ENCODE measurements at places on chromosomes 5 and 9.
A peak's percentile ranks its signal among the peaks of the same experiment; 100 is the strongest.

GRCh38 chr5:24804221-24804681 is 159.5 kb upstream of the CDH10 start:
- no peak for DNase-seq

- DNase-seq: no peak
These were observed 292.6 kb upstream of the TAS2R1 start for GRCh38 chr5:9922719-9923118.

GRCh38 chr9:12060811-12061210 is 632.4 kb upstream of the TYRP1 start:
- DNase-seq: no peak

DNA sequence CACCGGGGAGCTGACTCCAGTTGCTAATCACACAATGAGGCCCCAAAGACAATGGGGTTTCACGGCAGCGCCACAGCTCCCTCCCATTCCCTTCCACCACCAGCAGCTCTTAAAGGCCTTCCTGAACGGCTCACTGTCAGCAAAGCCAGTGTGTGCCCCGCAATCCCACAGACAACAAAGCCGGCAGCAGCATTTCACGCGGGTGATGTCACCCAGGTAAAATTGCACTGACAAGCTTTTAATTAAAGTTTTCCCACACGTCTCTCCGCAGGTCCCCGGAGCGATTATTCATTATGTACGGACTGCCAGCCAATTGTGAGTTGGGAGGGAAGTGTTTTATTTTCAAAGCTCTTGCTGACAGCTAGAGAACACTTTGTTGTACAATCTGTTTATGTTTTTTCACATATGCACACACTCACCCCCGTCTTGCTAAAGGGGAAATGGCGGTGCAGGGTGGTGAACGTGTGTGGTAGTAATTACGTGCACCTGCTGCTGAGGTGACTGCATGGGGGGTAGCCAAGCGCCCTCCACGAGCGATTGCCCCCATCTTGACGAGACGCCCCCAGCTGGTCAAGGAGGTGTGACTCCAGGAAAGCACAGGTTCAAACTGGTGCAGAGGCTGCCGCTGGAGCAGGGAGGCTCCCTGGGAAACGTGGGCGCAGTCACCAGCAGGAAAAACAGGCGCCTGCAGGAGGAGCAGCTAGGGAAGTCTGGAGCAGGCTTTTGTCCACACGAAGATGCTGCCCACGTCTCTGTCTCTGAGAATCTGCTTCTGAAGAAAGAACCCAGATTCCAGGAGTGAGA is 65.0 kb downstream of the IRX2 start:
- no peak for DNase-seq

DNA sequence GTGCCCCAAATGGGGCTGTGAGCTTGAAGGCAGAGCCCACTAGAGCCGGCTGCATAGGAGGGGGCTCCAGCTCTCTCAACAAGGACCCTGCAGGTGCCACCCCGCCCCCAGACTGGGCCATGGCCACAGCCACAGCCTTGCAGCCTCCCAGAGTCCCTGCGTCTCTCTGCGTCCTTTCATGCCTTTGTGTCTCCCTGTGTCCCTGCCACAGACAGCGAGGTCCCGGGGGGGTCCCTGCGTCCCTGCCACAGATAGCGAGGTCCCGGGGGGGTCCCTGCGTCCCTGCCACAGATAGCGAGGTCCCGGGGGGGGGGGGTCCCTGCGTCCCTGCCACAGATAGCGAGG is 6.3 kb downstream of the NOXA1 start:
- DNase-seq: no peak

GRCh38 chr5:57887851-57888621 is 405.4 kb upstream of the ACTBL2 start:
- peak; percentile 16 for DNase-seq

DNA sequence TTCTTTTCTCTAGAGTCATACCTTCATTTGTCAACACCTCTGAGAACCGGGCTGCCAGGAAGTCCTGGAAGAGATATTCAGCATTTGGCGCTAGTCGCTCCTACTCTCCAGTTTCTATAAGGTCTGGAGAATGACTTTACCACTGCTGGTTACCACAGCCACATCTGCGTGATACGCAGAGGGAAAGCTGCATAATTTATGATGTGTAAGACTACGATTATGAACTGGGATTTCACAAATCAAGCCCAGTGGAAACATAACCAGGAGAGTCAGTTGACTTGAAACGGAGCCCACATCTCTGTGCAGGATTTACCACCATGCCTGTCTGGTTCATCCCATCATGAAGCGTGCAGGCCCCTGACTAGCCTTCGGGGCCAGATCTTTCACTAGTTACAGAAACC is 72.6 kb downstream of the FGF1 start:
- DNase-seq: no peak

DNA sequence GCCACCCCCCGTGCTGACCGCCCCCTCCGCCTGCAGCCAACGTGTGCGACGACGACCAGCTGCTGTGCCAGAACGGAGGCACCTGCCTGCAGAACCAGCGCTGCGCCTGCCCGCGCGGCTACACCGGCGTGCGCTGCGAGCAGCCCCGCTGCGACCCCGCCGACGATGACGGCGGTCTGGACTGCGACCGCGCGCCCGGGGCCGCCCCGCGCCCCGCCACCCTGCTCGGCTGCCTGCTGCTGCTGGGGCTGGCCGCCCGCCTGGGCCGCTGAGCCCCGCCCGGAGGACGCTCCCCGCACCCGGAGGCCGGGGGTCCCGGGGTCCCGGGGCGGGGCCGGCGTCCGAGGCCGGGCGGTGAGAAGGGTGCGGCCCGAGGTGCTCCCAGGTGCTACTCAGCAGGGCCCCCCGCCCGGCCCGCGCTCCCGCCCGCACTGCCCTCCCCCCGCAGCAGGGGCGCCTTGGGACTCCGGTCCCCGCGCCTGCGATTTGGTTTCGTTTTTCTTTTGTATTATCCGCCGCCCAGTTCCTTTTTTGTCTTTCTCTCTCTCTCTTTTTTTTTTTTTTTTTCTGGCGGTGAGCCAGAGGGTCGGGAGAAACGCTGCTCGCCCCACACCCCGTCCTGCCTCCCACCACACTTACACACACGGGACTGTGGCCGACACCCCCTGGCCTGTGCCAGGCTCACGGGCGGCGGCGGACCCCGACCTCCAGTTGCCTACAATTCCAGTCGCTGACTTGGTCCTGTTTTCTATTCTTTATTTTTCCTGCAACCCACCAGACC is 80.2 kb downstream of the NTNG2 start:
- DNase-seq: no peak

- no peak for DNase-seq
These were observed 600.4 kb downstream of the CCDC171 start for GRCh38 chr9:16153221-16153620.

DNA sequence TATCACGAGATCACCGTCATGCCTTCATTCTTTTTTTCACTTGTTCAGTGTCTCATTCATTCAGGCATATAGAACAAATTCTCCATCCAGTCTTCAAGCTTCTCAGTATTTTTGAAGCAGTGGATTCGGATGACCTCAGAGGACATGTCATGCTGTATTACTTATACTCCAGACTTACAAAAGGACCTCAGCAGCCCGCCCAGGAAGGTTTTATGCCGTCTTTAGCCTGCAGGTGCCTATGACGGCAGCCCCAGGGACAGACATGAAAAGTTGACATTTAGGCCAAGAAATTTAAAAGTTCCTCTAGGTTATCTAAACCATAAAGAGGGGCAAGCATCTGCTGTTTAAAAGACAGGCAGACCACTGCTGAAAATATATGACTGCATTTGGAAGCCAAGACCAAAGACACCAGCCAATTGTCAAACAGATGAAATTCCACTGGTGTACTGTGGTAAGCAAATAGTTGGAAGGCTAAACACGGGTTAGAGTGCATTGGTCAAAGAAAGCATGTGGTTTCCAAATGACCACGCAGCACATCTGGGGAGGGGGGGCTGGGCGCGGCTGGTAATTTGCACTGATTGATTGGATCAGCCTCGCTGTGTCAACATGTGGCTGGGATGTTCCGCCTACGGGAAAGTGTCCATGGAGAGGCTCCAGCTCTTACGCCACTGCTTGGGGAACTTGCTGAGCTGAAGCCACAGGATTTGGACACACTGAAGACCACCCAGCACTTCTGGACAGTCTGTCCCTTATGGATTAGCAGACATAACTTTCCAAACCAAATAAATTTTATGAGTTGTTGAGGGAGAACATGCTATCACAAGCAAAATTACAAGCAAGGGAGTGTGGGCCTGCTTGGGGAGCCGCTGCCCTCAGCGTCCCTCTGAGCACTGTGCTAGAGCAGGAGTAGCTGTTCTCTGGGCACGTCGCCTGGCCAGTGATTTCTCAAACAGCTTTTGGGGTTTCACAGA is 173.6 kb downstream of the FANCC start:
- no peak for DNase-seq

DNA sequence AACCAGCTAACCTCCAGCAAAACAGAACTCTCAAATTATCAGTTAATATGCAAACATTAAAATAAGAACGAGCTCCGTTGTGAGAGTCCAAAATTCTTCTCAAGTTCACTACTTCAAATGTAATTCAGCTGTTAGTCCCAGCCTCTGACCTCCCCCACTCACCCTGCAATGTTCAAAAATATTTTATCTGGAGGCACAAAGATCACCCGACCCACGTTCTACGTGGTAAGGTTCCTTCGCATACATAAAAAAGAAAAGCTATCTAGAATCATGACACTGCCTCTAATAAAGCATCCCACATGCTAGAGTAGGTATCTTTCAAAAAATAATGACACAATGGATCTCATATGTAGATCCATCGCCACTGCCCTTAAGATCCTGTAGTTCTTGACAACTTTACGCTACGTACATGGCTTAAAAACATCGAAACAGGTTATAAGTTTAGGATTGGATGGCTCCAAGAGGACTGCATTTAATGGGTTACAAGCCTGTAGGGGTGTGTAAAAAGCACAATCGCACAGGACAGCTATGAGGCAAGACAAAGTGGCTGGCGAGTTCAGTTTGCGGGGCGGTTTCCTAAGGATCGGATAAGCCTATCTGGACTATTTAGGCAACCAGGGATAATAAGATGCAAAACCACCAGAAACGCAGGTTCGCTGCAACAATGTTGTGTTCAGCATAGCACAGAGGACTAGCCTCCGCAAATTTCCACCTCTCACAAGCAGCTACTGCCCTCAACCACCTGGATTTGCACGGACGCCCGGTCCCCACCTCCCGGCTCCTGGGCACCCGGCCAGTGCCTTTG is 969 bp downstream of the CLK4 start:
- peak; percentile 25 for DNase-seq

- no peak for DNase-seq
These were observed 60.0 kb upstream of the FER start for GRCh38 chr5:108687595-108688200.

- DNase-seq: no peak
These were observed 3.9 kb downstream of the GCNT4 start for GRCh38 chr5:75048457-75048953.

GRCh38 chr5:75611311-75612225 is at the start of gene ANKDD1B:
ANKDD1B (plus strand) TSS chr5:75611453; CDS start chr5:75611635, 182 bp downstream.
- peak; percentile 20 for DNase-seq

GRCh38 chr5:113062869-113063508 is 86.4 kb downstream of the DCP2 start:
- no peak for DNase-seq

- no peak for DNase-seq
These were observed 32.9 kb downstream of the PALM2AKAP2 start for GRCh38 chr9:109812818-109813281.

GRCh38 chr9:131723632-131724031 is 16.2 kb downstream of the RAPGEF1 start:
- no peak for DNase-seq

DNA sequence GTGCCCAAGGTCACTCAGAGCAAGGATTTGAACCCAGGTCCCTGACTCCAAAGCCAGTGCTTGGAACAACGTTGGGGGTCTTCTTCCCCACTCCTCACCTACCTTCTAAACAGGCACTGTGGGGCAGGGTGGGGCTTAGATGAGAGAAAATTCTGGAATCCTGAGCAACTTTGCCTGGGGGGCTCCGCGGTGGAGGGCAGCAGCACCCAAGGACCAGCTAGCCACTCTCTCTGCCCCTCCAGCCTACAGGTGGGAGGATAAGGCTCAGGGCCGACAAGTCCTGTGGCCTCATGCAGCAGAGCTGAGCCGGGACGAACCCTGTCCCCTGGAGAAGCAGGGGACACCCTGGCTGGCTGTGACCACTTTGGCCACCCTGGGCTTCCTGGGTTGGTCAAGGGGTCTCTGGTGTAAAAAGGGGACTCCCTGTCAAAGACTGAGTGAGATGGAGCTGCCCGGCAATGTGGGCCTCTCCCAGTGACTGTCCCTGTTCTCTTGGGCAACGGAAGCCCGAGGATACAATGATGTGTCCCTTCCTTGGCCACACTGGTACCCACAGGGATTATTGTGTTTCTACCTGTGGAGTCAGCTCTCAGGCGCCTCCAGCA is 26.5 kb downstream of the CEL start:
- no peak for DNase-seq

GRCh38 chr5:16082053-16082452 is 97.5 kb downstream of the MARCHF11 start:
- no peak for DNase-seq

- no peak for DNase-seq
These were observed 37.1 kb downstream of the CPLANE1 start for GRCh38 chr5:37212096-37212495.

- no peak for DNase-seq
These were observed 28.7 kb upstream of the TIMD4 start for GRCh38 chr5:156991714-156992113.

- no peak for DNase-seq
These were observed 106.5 kb upstream of the SIMC1 start for GRCh38 chr5:176131771-176132170.

GRCh38 chr5:122297587-122298298 is 14.3 kb upstream of the SNCAIP start:
- DNase-seq: no peak

- no peak for DNase-seq
These were observed 21.9 kb upstream of the SPRY4 start for GRCh38 chr5:142346706-142347105.

GRCh38 chr5:112983363-112983762 is 6.8 kb downstream of the DCP2 start:
- DNase-seq: no peak

GRCh38 chr5:1555011-1555807 is 31.4 kb upstream of the LPCAT1 start:
- DNase-seq: no peak

GRCh38 chr9:121774715-121775613 is 123.5 kb downstream of the DAB2IP start:
- DNase-seq: no peak

DNA sequence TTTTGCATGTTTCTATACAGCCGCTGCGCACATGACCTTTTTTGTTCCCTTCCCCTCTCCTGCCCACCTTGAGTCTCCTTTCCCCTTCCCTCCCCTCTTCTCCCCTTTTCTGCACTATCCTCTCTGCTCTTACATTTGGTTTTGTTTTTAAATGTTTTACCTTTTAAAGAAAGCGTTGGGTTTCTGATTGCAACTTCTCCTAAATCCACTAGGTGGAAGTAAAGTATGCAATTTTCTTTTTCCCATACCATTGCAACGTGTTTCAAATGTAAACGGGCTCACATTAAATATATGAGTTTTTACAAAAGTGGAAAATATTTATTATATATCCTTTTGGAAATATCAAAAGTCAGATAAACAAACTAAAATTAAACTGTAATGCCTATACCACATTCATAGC is 500.9 kb downstream of the DIRAS2 start:
- peak; percentile 61 for DNase-seq

DNA sequence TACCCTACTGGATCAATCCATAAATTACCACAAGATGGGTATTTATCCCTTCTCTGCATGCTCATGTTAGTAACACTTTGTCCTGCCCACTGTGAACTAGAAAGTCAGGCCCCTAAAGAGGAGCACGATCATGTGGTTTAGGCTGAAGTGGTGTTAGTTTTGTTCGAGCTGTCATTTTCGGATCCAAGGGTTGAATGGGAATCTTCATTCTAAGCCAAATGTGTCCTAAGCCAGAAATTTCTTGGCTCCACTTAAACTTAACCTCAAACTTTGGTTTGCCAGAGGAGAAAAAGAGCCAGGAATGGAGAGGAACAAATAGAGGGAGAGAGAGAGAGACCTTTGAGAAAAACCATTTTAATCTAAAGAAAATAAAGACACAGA is 837.7 kb upstream of the ZNF608 start:
- no peak for DNase-seq
